ENCODE measurements at places on chromosomes 5 and 9.

GRCh38 chr9:90801241-90801972, at the start of gene SYK:
TSS of gene SYK (plus strand) at chr9:90801819. CDS start at chr9:90843899, 42,080 bp downstream.
- no peak for DNase-seq

GRCh38 chr9:129036923-129037766, 719 bp downstream of the MIGA2 start:
- DNase-seq: no peak

DNA sequence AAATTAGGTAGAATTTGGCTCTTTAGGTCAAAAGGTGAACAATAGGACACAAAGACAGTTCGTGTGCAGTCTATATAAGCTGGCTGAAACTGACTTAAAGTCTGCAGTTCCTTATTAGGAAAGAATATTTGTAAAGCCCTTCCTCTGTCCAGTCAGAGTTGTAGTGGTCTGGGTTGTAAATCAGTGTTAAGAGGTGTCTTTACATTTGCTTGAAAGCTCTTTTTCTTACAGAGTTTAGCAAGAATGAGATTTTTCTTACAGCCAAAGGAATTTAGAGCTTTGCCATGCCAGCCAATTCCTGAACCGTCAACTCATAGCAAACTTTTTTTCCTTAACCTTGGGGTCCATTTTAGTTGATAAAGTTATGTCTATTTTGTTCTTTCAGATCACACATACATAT, 786.1 kb upstream of the CTNND2 start:
- DNase-seq: no peak

GRCh38 chr9:87656485-87656884, 69.4 kb upstream of the CTSL start:
- no peak for DNase-seq

- DNase-seq: no peak
These were observed 111.0 kb upstream of the PTCH1 start for GRCh38 chr9:95627802-95628201.

- no peak for DNase-seq
These were observed 12.8 kb downstream of the RALGPS1 start for GRCh38 chr9:126927419-126927818.

DNA sequence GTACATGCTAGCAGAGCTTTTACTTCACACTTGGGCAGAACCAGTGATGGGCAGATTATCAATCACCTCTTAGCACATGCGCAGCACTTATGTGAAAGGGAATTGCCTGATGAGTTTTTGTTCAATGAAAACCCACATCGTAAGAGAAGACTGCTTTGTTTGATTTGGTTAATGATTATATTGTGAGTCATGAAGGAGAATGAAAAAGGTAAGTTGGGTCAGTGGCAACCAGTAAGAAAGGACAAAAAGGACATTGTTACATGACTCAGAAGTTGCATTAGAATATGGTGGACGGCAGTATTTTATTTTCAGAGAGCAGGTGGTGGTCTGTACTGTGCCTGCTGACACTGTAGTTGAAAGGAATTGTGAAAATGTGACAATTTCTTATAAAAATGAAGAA, 127.4 kb downstream of the AOPEP start:
- no peak for DNase-seq

DNA sequence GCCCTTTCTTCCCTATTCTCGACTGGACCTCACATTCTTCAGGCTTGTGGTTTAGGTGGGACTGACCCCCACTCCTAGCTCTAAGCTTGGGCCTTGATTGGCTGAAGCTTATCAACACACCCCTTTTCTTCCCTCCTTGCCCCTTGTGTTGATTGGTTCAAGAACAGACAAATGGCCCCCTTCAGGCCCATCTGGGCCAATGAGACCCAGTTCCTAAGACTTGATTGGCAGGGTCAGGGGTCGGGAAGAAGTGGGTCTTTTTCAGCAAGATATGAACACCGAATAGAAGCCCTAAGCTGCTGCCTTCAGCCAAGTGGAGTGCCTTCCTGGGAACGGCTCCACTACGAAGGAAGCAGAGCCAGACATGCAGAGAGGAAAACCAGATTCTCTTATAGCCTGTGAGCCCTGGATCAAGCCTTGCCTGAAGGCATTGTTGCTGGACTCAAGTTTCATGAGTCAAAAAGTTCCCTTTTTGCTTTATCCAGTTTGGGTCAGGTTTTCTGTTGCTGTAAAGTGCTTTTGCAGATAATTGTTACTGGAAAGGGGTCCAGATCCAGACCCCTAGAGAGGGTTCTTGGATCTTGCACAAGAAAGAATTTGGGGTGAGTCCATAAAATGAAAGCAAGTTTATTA, 22.4 kb upstream of the NCS1 start:
- no peak for DNase-seq

GRCh38 chr9:98916660-98917059, 27.0 kb upstream of the COL15A1 start:
- no peak for DNase-seq

- no peak for DNase-seq
These were observed 30.1 kb downstream of the TSPAN17 start for GRCh38 chr5:176677209-176677939.

- DNase-seq: no peak
These were observed 92.6 kb downstream of the MARCHF3 start for GRCh38 chr5:126937771-126938170.

- no peak for DNase-seq
These were observed 1.5 kb downstream of the TLN1 start for GRCh38 chr9:35730486-35730854.

GRCh38 chr9:68844631-68845612, 139.9 kb downstream of the PIP5K1B start:
- DNase-seq: no peak

GRCh38 chr5:14325369-14325768, 182.2 kb downstream of the TRIO start:
- no peak for DNase-seq

- DNase-seq: no peak
These were observed 9.7 kb downstream of the RAD1 start for GRCh38 chr5:34905564-34905963.
